ENCODE measurements at places on chromosomes 6 and 20.

GRCh38 chr6:133985970-133986369 lies 32.9 kb downstream of the TBPL1 start:
- DNase-seq, result no peak

GRCh38 chr6:148954934-148955333 lies 208.1 kb downstream of the UST start:
- DNase-seq, result no peak

- DNase-seq, result no peak
Observed at GRCh38 chr6:90464507-90464906, 122.4 kb downstream of the MAP3K7 start.

DNA sequence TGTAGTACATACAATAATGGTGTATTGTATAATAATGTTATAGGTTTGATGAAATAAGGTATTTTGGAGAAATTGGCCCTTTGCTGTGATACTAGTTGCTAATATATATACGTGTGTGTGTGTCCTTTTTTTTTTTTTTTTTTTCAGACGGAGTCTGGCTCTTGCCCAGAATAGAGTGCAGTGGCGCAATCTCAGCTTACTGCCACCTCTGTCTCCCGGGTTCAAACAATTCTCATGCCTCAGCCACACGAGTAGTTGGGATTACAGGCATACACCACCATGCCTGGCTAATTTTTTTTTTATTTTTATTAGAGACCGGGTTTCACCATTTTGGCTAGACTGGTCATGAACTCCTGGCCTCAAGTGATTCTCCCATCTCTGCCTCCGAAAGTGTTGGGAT lies 23.3 kb downstream of the SENP6 start:
- no peak for DNase-seq

GRCh38 chr6:34095741-34096140 lies 50.1 kb downstream of the GRM4 start:
- no peak for DNase-seq

- no peak for DNase-seq
Observed at GRCh38 chr6:128963561-128963960, 80.6 kb downstream of the LAMA2 start.

GRCh38 chr6:11413728-11414127 lies 123.8 kb upstream of the TMEM170B start:
- DNase-seq, result no peak

DNA sequence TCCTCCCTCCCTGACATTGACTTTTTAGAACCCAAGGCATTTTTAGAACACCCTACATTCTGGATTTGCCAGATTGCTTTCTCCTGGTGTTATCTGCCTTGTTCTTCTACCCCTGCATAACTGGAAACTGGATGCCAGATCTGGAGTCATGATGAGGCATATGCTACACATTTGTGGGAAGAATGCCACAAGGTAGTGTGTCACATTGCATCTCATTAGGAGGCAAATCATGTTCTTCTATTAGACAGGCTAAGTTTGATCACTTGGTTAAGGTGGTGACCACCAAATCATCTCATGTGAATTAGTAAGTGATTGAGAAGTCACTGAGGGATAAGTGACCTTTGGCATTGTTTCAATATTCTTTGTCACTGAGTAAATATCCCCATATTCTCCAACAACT lies 12.9 kb upstream of the NKX2-2 start:
- no peak for DNase-seq

- DNase-seq, result peak; percentile 66
Observed at GRCh38 chr20:1802385-1803060, 92.7 kb upstream of the SIRPA start.

- no peak for DNase-seq
Observed at GRCh38 chr6:119273272-119274196, 76.0 kb downstream of the MAN1A1 start.

GRCh38 chr6:125415913-125416312 lies 114.1 kb upstream of the HDDC2 start:
- no peak for DNase-seq

DNA sequence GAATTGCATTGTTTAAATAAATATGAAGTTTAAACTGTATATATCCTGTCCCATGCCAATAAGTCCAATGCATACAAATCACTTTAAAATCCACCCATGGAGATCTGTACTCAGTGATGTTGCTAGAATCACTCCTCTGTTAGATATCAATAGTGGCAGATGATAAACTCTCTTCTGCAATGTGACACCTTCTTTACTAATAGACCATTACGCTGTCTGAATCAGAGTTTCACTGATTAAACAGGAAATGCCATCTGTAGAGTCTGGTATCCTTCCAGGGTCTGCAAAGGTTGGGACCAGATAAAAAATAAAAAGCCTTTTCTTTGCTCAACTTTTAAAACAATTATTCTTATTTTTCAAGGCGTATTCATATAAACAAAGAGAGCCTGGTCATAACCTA lies 134.5 kb downstream of the EDN3 start:
- no peak for DNase-seq

- DNase-seq, result peak; percentile 40
Observed at GRCh38 chr20:58389324-58389967, 417 bp downstream of the VAPB start.

DNA sequence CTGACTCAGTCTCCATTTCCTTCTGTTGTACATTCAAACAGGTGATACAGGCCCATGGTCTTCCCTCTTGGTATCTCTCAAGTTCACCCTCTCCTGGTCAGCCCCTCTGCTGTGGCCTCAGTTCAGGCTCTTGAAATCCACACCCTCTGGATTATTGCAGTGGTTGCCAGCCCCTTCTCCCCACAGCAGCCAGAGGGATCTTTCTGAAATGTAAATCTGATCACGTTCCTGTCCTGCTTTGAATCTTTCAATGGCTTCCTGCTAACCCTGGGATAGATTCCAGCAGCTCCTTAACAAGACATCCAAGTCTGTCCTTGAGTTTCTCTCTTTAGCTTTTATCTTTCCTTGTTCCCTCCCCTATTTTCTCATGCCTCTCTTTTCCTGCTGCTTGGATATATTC lies 22.2 kb downstream of the CHMP4B start:
- DNase-seq, result no peak

All from RPMI8226 (cell line).